ENCODE measurements at places on chromosomes 13 and 19.
A peak's percentile ranks its signal among the peaks of the same experiment; 100 is the strongest.

DNA sequence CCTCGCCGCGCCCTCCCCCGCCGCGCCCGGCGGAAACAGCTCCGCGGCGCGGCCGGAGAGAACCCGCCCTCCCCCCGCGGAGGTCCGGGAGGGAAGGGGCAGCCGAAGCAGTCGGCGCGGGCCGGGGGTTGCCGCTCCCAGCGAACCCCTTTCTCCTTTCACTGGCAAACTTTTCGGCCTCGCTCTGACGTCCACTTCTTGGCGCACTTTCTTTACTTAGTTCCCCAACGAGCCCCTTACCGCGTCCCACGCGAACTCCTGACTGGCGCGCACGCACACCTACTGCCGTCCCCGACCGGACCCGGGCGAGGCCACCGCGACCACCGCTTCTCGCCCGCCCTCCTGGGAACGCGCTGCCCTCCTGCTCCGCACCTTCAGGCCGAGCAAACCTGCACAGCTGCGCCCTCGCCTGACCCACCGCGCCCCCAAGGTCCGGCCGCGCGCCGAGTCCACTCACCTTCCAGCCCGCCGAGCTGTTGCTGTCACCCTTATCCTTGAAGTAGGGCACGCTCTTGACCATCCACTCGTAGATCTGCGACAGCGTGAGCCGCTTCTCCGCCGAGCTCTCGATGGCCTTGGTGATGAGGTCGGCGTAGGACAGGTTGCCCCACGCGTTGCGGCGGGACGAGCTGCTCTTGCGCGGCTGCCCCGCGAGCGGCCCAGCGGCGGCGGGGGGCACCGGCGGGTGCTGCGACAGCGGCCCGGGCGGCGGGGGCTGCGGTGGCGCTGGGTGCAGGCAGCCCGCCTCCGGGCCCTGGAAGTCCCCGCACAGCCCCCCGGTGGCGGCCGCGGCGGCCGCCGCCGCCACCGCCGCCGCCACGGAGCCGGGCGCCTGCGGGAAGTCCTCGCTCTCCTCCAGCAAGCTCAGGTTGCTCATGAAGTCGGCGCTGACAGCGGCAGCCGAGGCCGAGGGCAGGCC is 1.1 kb downstream of the FOXO1 start:
- DNase-seq: peak; percentile 48

DNA sequence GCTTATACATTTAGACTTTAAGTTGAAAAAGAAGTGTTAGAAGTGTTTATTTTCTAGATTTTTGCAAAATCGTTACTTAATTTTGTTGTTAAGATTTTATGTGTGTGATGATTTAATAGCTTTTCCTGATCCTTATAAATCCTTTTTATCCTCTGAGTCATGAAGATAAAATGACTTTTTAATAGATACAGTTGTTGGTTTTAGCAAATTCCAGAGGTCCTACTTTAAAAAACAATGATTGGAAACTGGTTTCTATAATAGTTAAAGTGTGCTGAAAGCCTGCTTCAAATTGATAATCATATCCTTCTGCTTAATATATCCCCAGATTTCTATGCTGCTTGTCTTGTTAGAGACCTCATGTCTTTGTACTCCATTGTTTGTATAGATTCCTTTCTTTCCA is 39.0 kb downstream of the RNASEH2B start:
- DNase-seq: no peak

GRCh38 chr19:10603873-10604459 is 16.9 kb upstream of the AP1M2 start:
- peak; percentile 74 for DNase-seq

GRCh38 chr13:64758521-64759244 is 2471.5 kb downstream of the PCDH9 start:
- DNase-seq: no peak

GRCh38 chr19:8595651-8596050 is 14.9 kb downstream of the ADAMTS10 start:
- no peak for DNase-seq

DNA sequence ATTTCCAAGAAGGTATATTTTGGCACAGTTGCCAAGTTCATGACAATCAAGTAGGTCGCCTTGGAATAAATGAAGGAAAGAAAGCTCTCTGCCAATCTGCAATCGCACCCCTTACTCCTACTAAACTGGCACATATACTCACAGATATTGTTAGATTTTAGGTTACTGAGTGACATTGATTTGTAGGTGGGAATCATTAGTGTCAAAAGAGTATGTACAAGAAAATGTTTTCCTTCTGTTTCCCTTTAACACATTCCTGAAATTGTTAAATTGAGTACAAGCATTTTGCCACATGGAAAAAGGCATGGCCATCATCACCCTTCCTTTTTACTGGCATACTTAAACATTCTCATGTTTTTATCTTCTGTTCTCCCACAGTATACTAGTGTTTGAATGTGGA is 2868.3 kb upstream of the PCDH20 start:
- DNase-seq: no peak

DNA sequence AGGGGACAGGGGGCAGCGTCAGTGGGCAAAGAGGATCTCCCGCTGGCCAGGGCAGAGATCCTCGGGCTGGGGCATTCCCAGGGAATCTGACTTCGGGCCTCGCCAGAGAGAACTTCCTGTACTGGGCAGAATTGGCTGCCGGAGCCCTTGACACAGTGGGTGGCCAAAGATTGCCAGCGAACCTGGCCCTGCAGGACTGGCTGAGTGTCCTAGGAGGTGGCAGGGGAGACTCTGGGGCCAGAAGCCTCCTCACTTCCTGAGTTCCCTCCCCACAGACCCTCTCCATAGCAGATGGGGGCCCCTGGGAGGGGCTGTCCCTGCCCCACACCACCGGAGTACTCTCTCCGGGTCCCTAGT is 19.3 kb downstream of the DPP9 start:
- DNase-seq: no peak

- DNase-seq: no peak
Measured at GRCh38 chr13:46906405-46906804, 9.6 kb upstream of the HTR2A start.

GRCh38 chr13:29704648-29705047 is 109.2 kb upstream of the SLC7A1 start:
- peak; percentile 4 for DNase-seq

DNA sequence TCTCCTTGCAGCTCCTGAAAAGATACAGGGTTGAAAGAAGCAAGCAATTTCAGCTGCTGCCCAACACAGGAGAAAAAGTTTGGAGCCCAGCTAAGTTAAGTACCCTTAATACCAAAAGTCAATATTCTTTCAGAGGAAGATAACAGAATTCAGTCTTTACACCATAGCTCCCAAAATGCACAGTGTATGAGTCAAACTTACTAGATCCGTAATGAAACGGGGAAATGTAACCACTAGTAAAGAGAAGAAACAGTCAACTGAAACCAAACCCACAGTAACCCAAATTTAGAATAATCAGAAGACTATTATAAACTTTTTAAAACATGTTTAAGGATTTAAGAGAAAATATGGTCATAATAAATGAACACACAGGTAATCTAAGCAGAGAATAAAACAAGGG is 45.2 kb downstream of the SUCLA2 start:
- no peak for DNase-seq

GRCh38 chr19:1000591-1001537 is 645 bp downstream of the GRIN3B start:
- no peak for DNase-seq

DNA sequence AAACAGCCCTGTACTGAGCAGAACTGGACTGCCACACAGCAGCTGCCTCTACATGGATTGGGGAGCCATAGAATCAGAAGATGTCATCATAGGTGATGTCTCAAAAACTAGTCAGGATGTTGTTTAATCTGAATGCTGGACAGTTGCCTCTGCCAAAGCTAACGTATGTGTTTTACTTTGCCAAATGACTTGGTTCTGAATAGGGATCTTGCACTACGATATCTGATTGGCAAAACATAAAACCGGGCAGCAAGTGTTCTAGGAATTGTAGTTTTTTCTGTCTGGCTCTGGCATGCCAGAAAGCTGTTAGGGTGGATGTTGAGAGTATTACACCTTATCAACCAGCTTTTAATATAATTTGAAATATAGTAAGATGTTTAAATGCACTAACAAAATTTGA is 645.9 kb downstream of the GPC5 start:
- DNase-seq: no peak

DNA sequence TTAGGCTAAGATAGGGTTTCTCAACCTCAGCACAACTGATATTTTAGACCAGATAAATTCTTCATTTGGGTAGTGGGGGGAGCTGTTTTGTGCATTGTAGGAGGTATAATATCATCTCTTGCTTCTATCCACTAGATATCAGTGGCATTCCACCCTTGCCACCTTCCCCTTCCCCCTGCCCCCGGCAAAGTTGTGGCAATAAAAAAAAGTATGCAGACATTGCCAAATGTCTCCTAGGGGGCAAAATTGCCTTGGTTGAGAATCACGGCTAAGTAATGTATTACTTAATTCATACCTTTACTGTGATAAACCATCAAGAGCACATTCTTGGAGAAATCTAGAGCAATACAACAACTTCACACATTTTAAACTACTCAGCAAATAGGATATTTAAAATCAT is 51.4 kb downstream of the UBL3 start:
- DNase-seq: no peak

DNA sequence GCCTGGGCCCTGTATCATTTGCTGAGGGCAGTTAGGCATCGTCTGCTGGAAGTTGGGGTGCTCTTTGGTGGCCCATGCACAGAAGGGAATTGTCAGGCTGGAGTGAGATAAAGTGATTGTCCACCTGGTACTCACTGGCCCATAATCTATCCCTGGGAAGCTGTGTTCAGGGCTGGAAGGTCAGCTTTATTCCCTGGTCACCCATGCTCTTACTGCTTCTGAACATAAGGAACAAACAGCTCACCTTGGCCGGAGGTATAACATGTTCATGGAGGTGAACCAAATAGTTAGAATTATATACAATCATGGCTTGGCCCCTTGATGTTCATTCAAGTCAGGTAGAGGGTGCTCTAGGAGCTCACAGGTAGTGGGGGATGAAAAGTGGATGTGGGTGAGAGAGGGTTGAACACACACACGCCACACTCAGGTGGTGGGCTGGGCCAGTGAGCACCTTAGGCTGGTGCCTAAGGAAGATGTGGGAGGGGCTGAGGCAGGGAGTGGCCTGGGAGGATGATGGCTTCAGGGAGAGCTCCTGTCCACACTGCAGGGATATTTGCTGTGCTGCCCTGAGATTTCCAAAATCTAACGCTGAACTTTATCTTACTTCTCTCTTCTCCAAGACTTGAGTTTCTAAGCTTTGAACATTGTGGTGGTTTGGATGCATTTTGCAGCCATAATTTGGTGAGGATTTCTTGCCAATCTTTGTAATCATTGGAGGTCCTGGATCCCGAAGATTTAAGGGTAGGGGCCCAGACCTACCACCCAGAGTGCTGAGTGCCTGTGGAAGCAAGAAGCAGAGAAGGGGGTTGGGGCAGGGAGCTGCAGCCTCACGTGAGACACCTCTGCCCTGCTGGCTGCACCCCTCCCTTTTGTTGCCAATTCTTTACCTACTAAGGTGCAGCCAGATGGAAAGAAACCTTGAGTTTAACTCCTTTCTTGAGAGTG is 420.6 kb downstream of the ZNF536 start:
- no peak for DNase-seq

- DNase-seq: peak; percentile 71
Measured at GRCh38 chr19:23762884-23763711, 4.4 kb upstream of the ZNF681 start.

- no peak for DNase-seq
Measured at GRCh38 chr13:111337741-111338140, 17.3 kb downstream of the TEX29 start.

DNA sequence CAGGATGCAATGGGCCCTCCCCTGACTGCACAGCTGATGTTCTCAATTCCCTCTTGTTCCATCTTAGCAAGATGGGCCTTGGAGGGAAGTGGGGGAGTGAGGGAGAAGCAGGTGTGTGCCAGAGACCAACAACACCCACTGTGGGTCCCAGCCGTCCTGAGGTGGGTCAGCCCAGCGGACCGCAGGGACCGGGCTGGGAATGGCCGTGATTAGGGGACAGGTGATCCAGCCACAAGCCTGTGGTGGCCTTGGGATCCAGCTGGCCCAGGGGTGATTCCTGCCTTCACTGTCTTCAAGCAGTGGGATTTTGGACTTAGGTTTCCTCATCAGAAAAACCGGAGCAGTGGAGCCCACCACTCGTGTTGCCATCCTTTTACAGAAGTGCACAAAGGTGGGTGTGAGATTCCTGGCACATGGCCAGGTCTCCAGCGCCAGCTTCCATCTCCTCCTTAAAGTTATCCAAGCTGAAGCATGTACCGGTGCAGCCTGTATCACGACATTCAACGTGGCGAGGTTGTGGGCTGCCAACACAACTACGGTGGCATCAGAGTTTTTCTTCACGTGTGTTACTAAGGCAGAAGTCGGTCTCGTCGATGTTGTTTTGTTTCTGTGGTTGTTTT is 9.0 kb upstream of the ATP11A start:
- no peak for DNase-seq

GRCh38 chr13:24541127-24541475 is 28.5 kb upstream of the PARP4 start:
- no peak for DNase-seq

GRCh38 chr13:44068737-44069136 is 189.0 kb downstream of the LACC1 start:
- no peak for DNase-seq

GRCh38 chr19:2867025-2867991 is at the start of gene ZNF556:
Gene ZNF556 (plus strand): TSS chr19:2867335. CDS start chr19:2867422, 87 bp downstream.
- DNase-seq: peak; percentile 14

GRCh38 chr19:1038978-1039645 is 795 bp upstream of the ABCA7 start:
- DNase-seq: no peak

DNA sequence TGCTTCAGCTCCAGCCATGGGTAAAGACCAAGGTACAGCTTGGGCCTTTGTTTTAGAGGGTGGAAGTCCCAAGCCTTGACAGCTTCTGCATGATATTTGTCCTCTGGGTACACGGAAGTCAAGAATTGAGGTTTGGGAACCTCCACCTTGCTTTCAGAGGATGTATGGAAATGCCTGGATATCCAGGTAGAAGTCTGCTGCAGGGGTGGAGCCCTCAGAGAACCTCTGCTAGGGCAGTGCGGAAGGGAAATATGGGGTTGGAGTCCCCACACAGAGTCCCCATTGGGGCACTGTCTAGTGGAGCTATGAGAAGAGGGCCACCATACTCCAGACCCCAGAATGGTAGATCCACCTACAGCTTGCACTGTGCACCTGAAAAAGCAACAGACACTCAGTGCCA is 23.0 kb upstream of the MYO16 start:
- DNase-seq: no peak

- DNase-seq: no peak
Measured at GRCh38 chr19:54451331-54451871, 2.4 kb downstream of the LENG8 start.

GRCh38 chr19:11269408-11269807 is 7.1 kb upstream of the DOCK6 start:
- no peak for DNase-seq

GRCh38 chr13:40496035-40496810 is 170.2 kb downstream of the FOXO1 start:
- DNase-seq: no peak

GRCh38 chr19:58001895-58002369 is 688 bp downstream of the ZNF606 start:
- peak; percentile 51 for DNase-seq

- no peak for DNase-seq
Measured at GRCh38 chr13:28199089-28199488, 60.7 kb downstream of the PAN3 start.

GRCh38 chr19:7262470-7262869 is 31.7 kb downstream of the INSR start:
- DNase-seq: no peak

- no peak for DNase-seq
Measured at GRCh38 chr13:73661687-73662425, 472.3 kb downstream of the KLF12 start.

GRCh38 chr13:83794583-83794982 is 87.7 kb downstream of the SLITRK1 start:
- no peak for DNase-seq

GRCh38 chr19:2199215-2199614 is 35.5 kb downstream of the DOT1L start:
- peak; percentile 28 for DNase-seq

GRCh38 chr13:108915634-108916512 is 286.5 kb downstream of the MYO16 start:
- DNase-seq: peak; percentile 87
